ENCODE measurements at places on chromosomes 7 and 10.

- DNase-seq: no peak
Observed at GRCh38 chr10:109821672-109822071, 101.6 kb downstream of the XPNPEP1 start.

DNA sequence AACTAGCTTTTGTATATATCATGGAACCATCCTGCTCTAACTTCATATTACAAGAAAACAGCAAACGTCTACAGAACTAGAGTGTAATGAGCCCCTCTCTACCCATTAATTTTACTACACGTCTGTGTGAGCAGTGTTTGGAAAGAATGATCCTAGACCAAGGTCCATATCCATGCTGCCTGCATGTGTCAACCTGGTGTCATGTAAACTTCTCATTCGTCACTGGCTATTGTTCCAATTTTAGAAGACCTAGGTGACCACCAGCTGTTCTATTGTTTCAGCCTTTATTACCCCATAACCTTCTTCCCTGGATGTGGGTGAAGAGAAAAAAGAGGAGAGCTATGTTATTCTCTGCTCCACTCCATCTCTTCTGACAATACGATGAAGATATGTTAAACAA lies 77.1 kb downstream of the CREM start:
- DNase-seq: no peak

DNA sequence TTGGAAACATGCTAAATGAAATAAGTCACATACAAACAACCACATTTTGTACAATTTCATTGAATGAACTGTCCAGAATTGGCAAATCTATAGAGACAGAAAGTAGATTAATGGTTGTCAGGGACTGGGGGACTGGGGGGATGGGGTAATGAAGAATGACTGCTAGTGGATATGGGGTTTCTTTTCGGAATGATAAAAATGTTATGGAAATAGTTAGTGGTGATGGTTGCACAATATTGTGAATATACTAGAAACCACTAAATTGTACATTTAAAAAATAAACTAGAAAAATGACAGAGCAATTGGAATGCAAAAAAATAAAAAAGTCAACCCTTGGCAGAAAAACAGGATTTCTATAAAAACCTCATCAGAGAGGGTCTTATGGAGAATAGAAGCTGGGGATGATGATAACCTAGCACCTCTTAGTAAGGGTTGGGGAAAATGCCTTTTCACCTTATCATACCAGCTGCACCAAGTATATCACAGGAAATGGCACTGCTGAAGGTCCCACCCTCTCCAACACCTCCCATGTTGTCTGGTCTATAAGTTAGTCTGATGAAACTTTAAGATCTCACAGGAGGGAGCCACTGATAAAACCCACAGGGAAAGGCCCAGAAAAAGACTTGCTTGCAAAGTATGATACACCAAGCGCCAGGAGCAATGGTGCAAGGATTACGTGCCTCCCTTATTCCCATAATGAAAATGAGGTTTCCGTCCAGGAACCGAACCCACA lies 23.1 kb upstream of the JAZF1 start:
- no peak for DNase-seq

DNA sequence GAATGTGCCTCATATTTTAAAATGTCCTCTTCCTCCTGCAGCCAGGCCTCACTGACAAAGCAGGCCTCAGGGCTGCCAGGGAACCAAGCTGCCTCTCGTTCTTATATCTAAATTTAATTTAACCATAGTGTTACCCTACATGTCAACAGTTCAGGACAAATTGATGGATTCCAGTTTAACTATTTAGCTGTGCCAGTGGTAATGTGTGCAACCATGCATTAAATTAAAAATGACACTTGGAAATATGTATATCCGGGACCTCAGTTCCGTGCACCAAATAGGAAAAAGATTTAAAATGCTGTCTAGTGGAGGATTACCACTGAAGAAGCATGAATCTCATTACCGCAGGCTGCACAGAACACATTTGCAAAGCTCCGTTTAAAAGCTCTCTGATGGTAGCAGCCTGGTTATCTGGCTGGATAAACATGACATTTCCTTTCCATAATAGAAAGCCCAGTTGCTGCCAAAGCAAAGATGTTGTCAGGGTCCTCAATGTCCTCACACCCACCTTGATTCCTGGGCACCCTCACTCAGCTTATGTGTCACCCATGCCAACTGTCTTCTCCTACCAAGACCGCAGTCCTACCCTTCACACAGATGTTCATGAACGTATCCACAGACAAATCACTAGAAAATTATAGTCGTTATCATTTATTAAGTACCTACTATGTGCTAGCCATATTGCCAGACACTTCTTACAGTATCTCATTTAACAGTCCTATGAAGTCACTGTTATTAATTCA lies 73.3 kb upstream of the FRMD4A start:
- DNase-seq: no peak

DNA sequence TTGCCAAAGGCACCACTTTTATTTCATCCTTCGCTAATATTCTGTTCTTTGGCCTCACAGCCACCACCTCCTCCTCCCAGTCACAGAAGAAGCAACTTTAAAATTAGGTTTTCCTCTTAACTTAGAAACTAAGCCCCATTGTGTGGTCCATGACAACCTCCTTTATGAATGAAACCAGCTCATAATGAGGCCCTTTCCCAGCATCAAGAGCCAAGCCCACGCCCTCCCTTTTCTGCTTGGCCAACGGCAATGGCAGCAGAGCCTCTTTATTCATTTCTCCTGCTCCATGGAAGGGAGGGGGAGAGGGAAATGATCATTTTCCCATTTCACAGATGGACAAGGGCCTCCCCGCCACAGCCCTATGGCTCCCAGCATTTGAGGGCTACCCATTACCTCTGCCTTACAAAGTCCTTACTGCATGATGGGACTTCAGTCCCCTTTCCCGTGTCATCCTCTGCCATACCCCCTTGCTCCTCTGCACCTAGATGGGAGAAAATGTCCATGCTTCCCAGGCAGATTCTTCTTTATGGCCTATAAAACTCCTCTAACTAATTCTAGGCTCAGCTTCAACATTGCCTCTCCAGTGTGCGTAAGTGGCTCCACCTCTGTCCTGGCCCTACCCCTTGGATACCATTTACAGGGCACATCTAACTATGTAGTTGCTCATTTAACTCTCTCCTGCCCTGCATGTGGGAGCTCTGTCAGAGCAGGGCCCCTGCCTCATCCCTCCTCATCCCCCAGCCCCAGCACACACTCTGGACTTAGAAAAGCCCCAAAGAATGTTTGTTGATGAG lies 475.5 kb downstream of the RPS24 start:
- DNase-seq: no peak
